ENCODE measurements at places on chromosomes 2 and 18. TPM values are rescaled to one million over a fixed set of nuclear protein-coding genes. Genes with fewer than 3 reads are reported as not detected.

Gene SETBP1
- total RNA-seq, result 0.41 TPM

DNA sequence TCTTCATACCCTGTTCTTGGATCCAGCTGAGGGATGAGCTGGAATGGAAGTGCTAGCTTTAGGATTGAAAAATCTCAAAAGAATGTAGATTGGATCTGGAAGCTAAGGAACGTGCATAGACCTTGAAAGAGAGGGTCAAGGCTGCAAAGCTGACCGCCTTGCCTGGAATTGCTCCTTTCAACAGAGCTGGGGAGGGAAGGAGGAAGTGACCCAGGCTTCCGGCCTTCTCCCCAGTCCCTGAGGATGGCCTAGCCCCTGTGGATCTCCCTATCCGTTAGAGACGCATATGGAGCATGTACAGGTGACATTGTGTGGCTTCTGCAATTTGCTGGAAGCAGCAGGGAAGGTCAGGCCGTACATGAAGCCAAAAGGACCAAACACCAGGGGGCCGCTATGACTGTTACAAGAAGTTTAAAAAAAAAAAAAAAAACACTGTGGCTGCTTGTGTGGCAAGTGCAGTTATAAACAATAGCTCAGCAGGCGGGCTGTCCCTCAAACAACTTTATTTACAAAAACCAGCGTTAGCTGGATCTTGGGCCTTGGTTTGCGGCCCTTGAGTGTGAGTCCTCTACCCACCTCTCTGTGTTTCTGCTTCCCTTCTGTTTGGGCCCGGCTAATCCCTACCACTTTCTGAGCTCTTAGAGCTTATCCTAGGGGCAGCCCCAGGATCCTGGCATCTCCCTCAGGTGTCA lies 227.6 kb downstream of the SEPTIN10 start:
- no peaks in the 10 kb centered on the region for H3K27me3 ChIP-seq
- no peaks in the 10 kb centered on the region for H3K36me3 ChIP-seq
- H3K4me1 ChIP-seq, result no peaks in the 10 kb centered on the region
- H3K4me3 ChIP-seq, result no peak overlapping the region

DNA sequence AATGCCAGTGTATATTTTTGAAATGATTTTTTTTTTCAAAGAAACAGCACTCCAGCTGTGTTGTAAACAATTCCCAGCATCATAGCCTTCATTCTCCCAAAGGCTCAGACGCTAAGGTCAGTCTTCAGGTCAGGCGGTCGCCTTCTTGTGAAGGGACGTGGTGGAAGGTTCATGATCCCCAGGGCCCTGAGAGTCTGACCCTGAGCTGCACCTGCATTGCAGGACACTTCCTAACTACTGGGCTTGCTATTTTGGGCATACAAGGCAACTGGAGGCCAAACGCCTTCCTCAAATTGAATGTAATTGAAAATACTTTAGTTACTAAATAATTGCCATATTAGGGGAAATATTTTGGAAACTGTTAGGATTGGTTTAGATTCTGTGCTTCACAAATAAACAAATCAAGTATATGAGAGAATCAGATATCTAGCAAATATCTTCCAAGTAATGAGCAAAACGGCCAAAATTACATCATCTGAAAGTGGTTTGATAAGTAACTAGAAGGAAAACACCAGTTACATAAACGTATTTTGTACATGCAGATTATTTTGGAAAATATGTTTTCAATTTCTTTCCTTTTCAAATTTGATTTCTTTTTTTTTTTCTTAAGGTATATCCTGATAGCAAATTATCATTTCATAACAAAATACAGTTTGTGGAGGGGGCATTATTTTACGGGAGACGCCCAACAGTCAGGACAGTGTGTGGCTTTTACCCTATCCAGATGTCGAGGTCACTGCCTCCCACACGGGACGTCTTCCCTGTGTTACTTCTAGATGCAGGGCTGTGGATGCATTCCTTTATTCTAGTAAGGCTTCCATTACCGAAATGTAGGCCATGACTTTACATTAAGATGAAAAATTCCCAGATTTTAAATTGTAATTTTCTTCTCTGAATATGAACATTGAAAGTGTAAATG lies 136.0 kb downstream of the ATP9B start:
- H3K27ac ChIP-seq, result no peak overlapping the region
- H3K4me3 ChIP-seq, result no peak overlapping the region
- H3K36me3 ChIP-seq, result peaks cover 30% of the 10 kb centered on the region
- H3K4me1 ChIP-seq, result peaks cover 4% of the 10 kb centered on the region
- no peaks in the 10 kb centered on the region for H3K27me3 ChIP-seq

Gene REEP1
- total RNA-seq, result not detected

DNA sequence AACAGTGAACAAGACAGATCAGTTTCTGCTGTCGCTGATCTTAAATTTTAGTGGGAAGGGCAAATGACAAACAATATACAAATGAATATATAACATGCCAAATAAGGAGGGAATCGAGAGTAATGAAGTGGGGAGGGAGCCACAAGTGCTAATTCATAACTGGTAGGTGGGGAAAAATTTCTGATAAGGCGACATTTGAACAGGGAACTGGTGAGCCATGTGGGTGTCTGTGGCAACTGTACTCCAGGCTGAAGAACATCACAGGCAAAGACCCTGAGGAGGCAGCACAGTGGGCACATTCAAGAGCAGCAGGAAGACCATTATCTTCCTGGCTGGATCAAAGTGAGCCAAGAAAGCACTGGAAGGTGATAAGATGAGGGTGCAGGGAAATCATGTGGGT lies 51.6 kb upstream of the CD28 start:
- no peak overlapping the region for H3K4me3 ChIP-seq
- H3K27me3 ChIP-seq, result no peaks in the 10 kb centered on the region
- H3K27ac ChIP-seq, result no peak overlapping the region
- DNase-seq, result no peak

- H3K36me3 ChIP-seq, result no peaks in the 10 kb centered on the region
- no peak overlapping the region for H3K27ac ChIP-seq
- peaks cover 3% of the 10 kb centered on the region for H3K4me1 ChIP-seq
- H3K4me3 ChIP-seq, result no peak overlapping the region
Observed at GRCh38 chr2:69755862-69756467, 14.0 kb downstream of the ANXA4 start.
